T47D (cell line): ENCODE measurements at places on chromosomes 4 and X.
A peak's percentile ranks its signal among the peaks of the same experiment; 100 is the strongest.

DNA sequence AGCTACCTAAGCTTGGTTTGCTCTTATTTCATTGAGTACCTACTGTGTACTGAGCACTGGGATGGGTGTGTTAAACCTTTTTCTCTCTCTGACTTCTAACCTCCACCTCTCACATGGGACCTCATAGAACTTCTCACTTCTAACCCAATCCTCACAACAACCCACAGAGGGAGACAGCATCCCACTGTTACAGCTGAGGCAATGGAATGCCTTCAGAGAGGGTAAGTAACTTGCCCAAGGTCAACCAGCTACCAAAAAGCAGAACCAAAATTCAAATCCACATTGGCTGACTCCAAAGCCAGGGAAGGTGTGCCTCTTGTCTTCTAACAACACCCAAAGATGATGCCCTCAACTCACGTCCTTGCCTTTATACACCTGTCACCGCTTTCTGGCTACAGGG lies 5.4 kb downstream of the SEL1L3 start:
- no peak for DNase-seq

DNA sequence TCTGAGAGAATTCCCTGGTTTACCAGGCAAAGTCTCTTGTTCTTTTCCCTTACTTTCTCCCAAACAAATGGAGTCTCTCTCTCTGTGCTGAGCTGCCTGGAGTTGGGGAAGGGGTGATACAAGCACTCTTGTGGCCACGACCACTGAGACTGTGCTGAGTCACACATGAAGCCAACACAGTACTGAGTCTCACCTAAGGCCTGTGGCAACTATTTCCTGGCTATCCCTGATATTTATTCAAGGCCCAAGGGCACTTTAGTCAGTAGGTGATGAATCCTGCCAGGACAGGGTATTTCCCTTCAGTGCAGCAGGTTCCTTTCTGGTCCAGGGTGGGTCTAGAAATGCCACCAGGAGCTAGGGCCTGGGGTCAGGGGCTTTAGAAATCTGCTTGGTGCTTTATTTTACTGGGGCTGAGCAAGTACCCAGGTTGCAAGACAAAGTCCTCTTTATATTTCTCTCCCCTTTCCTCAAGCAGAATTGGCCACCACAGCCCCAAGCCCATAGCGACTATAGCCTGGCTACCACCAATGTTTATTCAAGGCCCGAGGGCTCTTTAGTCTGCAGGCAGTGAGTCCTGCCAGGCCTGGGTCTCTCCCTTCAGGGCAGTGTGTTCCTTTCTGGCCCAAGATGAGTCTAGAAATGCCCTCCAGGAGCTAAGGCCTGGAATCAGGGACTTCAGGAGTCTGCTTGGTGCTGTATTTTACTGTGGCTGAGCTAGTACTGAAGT lies 10.5 kb downstream of the ARL13A start:
- DNase-seq: peak; percentile 50

GRCh38 chr4:159003420-159004253 lies 99.2 kb upstream of the RAPGEF2 start:
- no peak for DNase-seq

DNA sequence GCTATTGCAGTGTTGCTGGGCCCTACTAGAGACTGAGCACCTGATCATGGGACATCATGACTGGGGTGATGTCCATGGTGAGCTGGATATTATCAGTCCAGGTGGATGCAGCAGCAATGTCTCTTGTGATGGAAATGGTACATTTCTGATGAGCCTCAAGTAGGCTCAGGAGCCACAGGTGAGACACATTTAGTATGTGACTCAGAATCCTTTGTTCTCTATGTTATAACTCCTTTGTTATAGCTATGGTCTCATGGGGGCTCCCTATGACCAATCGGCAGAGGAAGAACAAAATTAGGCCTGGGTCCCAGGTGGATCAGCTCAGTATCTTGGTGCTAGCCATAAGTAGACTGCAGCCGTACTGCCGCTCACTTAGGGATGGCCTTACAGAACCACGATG lies 107.9 kb upstream of the FAT1 start:
- no peak for DNase-seq

DNA sequence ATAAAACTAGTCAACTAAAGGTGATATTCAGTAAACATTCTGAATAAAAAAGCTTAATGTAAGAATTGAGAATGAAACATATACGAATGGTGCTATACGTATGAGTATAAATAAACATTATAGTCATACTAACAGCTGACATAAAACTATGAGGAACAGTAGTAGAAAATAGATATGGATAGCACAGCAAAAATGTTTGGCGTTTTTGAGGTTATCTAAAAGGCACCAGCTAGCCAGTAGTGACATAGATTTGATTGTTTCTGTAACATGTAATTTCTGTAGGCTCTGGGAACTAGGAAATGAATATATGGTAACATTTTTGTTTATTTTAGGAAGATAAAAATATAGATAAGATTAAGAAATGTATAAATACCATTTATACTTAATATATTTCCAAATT lies 69.3 kb downstream of the SNX25 start:
- DNase-seq: no peak

DNA sequence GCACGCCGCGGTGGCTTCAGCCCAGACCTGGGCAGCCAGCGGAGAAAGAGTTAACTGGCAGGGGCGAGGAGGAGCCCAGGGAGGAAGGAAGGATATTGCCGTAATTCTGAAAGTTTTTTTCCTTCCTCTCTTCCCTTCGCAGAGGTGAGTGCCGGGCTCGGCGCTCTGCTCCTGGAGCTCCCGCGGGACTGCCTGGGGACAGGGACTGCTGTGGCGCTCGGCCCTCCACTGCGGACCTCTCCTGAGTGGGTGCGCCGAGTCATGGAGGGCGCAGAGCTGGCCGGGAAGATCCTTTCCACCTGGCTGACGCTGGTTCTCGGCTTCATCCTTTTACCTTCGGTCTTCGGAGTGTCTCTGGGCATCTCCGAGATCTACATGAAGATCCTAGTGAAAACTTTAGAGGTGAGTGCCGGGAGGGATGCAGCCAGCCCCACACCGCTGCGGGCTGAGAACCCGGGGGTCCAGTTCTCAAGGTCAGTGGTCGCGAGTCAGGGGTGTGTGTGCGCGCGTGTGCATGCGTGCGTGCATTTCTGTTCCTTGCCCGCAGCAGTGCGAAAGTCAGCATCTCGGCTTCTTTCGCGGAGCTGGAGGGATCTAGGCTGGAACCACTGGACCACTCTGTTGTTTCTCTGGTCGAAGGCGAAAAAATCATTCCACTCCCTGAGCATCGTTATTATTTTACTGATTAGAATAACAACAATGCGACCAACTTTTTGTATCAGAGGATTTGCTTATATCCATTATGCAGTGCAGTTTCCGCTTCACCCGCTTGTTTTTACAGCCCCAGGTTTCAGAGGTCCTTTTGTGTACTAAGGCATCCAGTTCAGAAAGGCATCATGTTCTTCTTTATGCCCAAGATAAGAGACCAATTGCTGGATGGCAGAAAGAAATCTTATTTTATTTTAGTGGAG lies 709 bp downstream of the GPAT3 start:
- peak; percentile 16 for DNase-seq

GRCh38 chr4:10963958-10964703 lies 279.6 kb upstream of the CLNK start:
- no peak for DNase-seq

DNA sequence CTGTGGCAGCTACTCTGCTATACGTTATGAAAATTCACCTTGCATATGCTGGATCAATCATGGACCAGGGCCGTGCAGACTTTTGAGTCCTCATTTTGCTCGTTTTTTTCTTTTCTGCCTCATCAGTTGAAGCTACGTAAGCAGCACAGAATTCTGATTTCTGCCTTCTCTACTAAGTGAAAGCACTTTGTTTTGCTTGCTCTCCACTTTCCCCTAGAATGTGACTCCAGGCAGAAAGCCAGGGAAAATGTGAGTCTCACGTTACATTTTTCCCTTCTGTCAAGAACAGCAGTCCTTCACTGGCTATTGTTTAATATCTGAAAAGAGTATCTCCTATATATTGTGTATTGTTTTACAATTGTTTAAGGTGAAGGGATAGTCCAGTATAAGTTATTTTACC lies 1840.1 kb downstream of the PCDH7 start:
- DNase-seq: peak; percentile 6

DNA sequence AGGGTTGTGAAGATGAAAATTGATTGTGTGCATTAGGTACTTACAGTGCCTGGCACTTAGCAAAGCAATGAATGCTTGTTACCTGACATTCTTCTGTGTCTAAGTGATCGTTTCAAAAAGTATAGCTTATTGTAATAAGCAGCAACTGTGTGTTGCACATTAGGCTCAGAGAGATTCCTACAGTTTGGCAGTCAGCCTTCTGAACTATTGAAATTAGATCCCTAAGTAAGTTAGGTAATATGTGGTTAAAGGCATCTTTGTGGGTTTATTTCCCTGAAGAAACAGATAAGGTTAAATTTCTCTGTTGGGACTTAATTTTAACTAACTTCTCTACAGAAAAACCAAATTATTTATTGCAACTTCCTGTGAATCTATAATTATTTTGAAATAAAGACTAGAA lies 93.4 kb downstream of the REPS2 start:
- no peak for DNase-seq

- no peak for DNase-seq
These were observed 445.2 kb downstream of the GRXCR1 start for GRCh38 chr4:43337707-43338106.

GRCh38 chr4:168723020-168723419 lies 226.2 kb downstream of the PALLD start:
- DNase-seq: no peak

DNA sequence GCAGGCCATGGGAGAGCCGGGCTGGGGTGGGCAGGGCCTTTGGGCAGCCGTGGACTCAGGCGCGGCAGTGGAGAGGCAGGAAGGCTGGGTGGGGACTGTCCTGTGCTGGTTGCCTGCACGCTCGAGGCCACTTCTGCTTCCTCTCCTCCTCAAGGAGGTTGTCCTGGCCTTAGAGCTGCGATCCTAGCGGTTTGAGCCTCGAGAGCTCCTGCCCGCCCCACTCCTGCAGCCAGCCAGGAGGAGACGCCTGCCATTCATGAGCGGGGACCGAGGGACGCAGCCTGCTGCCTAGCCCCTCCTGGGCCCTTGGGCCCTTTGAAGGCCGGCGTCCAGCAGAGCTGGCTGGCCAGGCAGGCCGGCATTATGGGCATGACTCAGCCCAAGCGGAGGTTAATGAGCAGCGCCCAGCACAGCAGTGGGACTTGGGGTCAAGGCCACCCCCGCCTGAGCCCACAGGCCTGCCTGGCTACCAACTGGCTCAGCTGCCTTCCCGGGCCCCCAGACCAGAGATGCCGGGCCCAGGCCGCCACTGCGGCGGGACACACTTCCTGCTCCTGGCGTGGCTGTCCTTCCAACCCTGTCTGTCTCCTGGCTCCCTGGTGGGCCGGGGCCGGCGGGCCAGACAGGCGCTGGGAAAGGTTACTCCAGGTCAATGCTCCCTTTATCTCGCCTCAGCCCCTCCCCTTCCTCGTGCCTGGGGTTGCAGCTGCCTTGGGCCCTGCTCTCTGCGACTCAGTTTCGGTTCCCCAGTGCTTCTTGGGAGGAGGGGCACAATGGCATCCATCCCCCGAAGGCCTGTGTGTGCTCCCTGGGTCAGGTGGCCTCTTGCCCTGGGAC lies 1.8 kb downstream of the ABCD1 start:
- no peak for DNase-seq

DNA sequence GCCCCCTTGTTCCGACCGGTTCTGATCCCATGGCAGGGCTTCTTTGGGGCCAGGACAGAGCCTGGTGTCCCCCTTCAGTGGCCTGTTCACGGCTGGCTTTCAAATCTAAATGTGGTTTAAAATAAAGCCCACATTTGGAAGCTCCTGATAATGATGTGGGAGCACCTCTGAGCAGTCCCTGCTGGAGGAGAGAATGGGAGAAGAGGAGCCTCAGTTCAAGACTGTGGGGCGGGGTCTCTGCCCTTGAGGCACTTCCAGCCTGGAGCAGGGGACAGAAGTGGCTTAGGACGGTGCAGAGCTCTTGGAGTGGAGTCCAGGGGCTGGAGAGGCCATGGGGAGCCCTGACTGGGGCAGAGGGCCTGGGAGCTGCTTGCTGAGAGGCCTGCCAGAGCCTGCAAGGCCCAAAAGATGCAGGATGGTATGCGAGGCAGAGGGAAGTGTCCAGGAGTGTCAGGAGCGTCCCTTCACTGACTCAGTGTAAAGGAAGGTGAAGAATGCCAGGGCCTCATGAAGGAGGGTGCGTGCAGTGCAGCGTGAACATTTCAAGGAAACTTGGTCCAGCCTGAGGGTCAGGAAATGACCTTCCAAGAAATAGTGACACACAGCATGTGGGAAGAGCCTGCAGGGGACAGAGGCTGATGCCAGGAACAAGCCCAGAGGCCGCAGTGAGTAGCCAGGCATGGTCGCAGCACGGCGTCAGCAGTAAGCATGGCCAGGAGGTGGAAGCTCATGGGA lies 21.1 kb upstream of the TADA2B start:
- DNase-seq: no peak

- no peak for DNase-seq
These were observed 27.9 kb upstream of the ZNF185 start for GRCh38 chrX:152869972-152870371.

- no peak for DNase-seq
These were observed 25.1 kb upstream of the APLN start for GRCh38 chrX:129679901-129680300.

- no peak for DNase-seq
These were observed 1.6 kb downstream of the KCTD8 start for GRCh38 chr4:44446801-44447562.

GRCh38 chr4:156734965-156735895 lies 236.4 kb downstream of the PDGFC start:
- no peak for DNase-seq

- no peak for DNase-seq
These were observed 18.5 kb downstream of the LAP3 start for GRCh38 chr4:17595471-17596005.

GRCh38 chr4:143023239-143023918 lies 161.3 kb upstream of the USP38 start:
- DNase-seq: no peak

- DNase-seq: no peak
These were observed 915.5 kb upstream of the EPHA5 start for GRCh38 chr4:66585767-66586166.

GRCh38 chrX:38627683-38628082 lies 66.3 kb downstream of the TSPAN7 start:
- peak; percentile 9 for DNase-seq
